Activated gamma-delta T cell (primary cell): ENCODE measurements at places on chromosomes 7 and 10.

- no peak for DNase-seq
Measured at GRCh38 chr10:29608062-29608461, 26.7 kb downstream of the SVIL start.

DNA sequence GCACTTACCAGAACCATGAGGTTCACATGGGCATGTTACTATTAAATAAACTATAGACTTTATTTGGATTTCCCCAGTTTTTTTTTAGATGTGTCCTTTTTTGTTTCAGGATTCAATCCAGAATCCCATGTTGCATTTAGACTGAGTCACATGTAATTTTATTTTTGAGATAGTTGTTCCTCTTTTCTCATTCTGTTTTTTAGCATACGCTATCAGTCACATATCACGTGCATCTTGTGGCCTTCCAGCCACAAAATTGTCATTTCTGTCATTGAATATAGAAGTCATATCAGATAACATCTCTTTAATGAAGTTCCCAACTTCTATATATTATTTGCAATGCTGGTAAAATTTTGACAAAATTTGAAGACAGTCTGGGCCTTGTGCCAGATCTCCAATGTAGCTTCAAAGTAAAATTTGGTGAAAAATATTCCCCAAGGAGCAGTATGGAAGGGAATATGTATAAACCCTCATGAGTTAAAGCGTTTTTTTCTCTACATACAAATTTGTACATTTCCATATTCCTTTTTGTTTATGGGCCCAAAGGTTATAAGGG, 132.3 kb upstream of the MKI67 start:
- DNase-seq: no peak

DNA sequence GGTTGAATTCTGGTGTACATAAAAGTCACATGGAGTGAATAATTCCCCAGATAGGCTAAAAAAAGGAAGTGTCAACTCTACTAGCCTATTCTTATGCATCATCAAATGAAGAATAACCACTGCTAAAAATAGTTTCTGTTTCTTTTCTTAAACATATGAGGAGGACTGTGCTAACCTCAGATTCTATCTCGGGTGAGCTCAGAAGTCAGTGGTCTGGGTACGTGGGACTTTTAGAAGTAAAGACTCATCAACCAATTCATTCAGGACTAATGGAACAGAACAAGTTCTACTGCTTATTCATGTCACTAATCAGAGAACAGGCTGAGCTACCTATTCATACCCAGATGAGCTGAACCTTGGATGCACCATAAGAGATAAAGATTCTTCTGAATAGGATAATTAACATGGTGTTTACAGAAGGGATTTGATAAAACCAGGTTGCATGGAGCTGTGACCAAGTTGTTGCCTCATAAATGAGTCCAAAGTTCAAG, 9.5 kb upstream of the ASAH2 start:
- no peak for DNase-seq

- no peak for DNase-seq
Measured at GRCh38 chr7:11430841-11431240, 401.2 kb downstream of the THSD7A start.

- no peak for DNase-seq
Measured at GRCh38 chr10:6558272-6558671, 21.8 kb downstream of the PRKCQ start.

GRCh38 chr7:150716368-150716767, at the start of gene GIMAP1:
GIMAP1 (plus strand) TSS chr7:150716613; CDS start chr7:150719048, 2,435 bp downstream.
- DNase-seq: no peak
